Hematopoietic multipotent progenitor cell treated with erythropoietin and hydrocortisone succinate and interleukin-3 and kit ligand, for 17 days (in vitro differentiated cells): ENCODE measurements at places on chromosomes 1 and 21.

- no peak for DNase-seq
These were observed 319.2 kb downstream of the SMYD3 start for GRCh38 chr1:246187834-246188372.

GRCh38 chr1:6385488-6386191, 7.9 kb downstream of the ACOT7 start:
- no peak for DNase-seq

- no peak for DNase-seq
These were observed 44.5 kb downstream of the SIM2 start for GRCh38 chr21:36743446-36743845.

DNA sequence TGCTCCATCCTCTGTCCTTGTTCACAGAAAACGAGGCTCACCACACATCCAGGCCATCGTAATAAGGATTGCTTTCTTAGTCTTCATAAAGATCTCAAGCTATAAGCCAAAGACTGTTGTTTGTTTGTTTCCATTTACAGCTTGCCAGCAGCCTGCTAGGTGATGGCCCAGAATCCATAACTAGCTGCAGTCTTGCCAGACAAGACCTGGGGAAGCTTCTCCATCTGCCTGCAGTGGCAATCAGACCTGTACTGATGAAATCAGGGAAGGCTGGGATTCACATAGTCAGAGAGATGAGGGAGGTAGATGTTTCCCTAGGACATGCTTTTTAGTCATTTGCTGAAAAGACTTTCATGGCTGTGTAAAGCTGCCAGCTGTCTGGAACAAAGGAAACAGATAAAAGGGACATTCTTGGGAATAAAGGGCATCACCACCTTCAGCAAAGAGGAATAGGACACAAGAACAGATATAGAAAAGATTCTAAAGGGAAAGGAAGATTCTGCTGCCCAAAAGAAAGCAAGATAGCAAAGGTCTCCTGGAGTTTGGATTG, 51.0 kb downstream of the MT1HL1 start:
- DNase-seq: no peak

DNA sequence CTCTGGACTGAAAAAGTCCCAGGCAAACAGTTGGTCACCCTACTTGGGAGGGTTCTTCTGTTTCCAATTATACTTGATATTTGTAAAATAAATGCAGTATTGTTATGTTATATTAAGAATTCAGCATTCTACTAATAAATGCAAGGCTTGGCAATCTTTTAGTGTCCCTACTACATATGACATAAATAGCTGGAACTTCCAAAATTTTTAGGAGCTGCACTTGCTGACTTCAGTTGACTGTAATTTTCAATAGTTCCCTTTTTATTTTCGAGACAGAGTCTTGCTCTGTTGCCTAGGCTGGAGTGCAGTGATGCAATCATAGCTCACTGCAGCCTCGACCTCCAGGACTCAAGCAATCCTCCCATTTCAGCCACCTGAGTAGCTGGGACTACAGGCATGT, 20.0 kb downstream of the FOXD3 start:
- DNase-seq: no peak

GRCh38 chr1:209823143-209824041, 4.4 kb upstream of the UTP25 start:
- DNase-seq: peak; percentile 77

GRCh38 chr1:204834336-204834735, 36.3 kb upstream of the NFASC start:
- no peak for DNase-seq

DNA sequence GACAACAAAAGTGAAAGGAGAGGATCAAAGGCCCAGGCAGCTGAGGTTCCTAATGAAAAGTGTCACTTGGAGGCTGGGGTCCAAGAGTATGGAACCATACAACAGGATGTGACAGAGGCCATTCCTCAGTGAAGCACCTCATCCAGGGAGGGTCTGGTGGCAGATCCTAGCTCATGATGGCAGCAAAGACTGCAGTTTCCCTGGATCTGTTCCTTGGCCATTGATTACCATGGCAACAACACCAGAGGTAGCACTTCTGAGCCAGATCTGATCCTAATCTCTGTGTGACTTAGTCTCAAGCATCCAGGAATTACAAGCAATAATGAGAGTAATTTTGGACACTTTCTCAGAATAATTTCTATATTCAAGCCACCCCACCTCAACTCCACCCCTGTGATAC, 12.9 kb downstream of the FAM177B start:
- no peak for DNase-seq

DNA sequence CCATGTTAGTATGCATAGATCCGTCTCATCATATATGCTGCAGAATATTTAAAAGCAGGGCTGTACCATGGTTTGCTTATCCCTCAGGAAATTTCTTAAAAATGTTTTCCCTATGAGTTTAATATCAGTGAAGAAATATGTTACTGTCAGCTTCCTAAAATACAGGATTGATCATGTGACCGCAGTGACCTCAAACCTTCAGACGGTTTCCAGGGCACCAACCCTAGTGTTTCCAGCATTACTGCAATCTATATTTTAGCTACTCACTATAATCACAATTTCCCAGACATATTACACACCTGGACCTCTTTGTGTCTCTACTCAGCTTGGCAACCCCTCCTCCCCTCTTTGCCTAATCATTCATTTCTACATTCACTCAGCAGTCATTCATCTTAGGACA, 7.7 kb upstream of the SDHB start:
- DNase-seq: no peak

DNA sequence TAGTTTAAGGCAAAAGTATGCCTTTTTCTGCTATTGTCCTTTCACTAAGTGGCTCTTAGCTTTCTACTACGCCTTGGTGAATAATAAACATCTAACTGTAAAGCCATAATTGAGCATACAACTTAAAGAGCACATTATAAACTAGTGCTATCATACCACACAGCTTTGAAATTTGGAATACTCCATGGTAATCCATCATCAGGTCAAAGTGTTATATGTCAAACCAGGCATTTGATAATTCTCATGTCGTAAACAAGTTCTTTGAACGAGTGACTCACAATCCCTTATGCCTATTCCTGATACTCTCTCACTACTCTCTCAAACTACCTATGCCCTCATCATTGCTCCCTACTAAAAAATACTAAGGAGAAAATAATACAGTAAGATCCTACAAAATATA, 60.3 kb upstream of the FMN2 start:
- DNase-seq: no peak

GRCh38 chr21:40187946-40188654, 320.9 kb downstream of the PCP4 start:
- DNase-seq: no peak

- no peak for DNase-seq
These were observed 607 bp upstream of the FAAH start for GRCh38 chr1:46393510-46393909.

DNA sequence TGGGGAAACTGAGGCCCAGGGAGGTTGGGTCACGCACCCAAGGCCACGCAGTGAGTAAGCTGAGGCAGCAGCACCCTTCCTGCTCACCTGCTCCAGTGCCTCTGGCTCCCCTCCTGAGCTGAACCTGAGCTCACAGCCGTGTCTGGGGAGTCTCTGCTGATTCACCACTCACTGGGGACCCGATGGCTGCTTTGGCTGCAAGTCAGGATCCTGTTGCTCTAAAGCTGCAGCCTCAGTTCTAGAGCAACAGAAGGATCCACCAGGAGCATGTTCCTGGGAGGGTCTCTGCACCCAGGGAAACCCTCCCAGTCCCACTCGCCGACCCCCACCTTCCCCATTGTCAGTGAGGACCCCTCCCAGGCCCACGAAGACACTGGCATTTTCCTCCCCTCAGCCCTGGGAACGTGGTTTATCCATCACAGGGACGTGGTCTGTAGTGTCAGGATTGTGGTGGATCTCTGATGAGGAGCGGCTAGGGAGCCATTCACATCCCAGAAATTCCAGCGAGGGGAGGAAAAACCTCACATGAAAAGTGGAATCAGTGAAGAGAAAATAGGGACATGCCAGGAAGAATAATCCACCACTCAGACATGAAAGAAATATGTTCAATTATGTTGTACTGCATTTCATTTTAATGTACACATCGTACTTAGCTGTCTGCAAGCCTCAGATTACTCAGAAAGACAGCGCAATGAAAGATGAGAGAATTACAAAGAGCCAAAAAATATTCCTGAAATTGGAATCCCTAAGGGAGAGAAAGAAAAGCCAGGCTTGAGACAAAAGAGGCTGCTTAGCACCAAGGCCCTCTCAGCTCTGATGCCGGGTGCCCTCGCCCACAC, 447.2 kb downstream of the MATN1 start:
- no peak for DNase-seq

DNA sequence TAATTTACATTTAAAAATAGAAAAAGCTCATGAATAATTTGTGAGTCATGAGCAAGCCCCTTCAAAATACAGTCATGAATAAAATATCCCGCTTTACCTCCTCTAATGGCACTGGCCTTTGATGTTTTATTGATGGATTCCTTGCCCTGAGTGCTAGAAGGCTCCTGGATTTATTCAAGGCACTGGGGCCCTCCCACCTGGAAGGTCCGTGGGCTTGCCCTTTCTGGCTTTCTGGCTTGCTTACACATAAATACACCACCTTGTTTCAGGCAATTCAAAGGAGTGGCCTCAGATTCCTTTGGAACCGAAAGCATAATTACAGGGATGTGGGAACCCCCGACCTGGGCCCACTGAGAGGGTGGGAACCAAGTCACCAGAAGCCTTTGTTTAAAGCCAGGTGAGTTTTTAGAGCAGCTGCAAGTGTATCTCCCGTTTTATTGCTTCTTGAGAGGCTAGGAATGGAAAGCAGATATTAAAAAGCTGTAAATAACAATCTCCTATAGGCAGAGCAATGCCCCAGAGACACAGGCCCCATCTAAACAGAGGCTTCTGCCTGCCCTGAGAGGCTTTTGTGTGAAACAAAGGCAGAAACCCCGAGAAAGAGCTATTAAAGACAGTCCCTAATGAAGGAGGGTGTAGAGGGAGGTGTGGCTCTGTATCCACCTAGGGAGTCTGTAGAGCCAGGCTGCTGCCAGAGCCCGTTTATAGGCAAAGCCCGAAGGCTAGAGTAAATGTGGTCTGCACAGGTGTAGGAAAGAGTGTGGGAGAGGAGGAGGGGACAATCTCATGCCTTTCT, 126.4 kb downstream of the FAM78B start:
- DNase-seq: no peak

DNA sequence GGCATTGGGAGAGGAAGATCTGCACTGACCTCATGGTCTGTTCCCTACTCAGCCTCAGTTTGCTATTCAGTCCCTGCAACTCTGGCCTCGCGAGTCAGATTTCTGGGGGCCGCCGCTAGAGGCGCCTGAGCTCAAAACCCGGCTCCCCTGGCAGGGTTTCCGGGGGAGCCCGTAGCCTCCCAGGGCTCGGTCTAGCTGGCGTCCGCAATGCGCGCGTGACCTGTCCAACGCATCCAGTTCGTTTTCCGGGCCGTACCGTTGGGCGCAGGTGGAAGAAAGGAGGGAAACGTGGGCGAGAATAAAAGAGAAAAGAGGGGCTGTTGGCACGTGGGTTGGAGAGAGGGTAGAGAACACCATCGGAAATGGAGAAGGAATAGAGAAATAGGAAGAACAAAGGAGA, at the start of gene ADAM30:
Gene ADAM30, minus strand, starts transcription at position 213 of the 400 bp plus-strand sequence. Its CDS starts 179 bp downstream, at position 34.
- no peak for DNase-seq

DNA sequence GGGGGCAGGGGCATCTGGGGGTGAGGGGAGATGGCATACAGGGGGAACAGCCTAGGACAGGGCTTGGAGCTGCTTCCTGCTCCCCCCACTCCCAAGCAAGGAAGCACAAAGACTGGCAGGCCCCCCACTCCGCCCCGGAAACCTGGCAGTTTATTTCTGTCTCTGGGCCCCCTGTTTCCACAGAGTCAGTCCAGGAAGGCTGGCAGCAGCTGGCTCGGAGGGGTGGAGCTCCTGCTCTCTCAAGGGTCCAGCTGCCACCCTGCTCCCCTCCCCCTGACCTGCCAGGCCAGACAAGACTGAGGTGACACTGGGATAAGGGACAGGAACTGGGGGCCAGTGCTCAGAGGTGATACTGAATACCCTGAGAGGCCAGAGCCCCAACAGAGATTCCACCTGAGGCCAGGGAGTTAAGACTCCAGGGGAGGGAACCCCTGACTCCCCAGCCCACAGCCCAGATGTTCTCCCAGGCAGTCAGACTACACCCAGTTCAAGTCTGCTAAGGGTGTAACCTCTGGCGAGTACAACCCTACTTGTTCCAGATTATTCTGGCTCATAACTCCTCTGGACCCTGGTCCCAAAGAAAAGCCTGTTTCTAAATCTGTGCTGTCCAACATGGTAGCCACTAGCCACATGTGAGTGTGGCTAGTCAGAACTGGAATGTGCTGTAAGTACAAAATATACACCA, 26.3 kb downstream of the AHDC1 start:
- DNase-seq: no peak

- DNase-seq: peak; percentile 14
These were observed 49.3 kb downstream of the SH3GLB1 start for GRCh38 chr1:86753700-86754099.

DNA sequence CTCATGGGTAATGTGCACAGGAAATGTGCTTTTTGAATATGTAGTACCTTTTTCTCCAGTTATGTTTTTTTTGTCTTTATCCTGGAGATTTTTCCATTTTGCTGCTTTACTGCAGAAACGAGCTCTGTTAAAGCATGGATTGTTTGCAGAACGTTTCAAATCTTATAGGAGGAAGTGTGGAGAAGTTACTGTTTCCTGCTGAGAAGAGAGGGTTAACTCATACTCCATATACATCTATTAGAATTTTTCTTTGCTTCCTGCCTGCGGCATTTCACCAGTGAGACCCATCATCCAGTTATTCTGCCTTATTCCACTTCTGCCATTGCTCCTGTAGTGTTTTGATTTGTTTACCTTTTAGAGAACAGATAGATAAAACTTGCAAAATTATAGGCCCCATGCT, 2.0 kb downstream of the RPRD2 start:
- DNase-seq: no peak
